ENCODE measurements at places on chromosomes 6 and 20.

DNA sequence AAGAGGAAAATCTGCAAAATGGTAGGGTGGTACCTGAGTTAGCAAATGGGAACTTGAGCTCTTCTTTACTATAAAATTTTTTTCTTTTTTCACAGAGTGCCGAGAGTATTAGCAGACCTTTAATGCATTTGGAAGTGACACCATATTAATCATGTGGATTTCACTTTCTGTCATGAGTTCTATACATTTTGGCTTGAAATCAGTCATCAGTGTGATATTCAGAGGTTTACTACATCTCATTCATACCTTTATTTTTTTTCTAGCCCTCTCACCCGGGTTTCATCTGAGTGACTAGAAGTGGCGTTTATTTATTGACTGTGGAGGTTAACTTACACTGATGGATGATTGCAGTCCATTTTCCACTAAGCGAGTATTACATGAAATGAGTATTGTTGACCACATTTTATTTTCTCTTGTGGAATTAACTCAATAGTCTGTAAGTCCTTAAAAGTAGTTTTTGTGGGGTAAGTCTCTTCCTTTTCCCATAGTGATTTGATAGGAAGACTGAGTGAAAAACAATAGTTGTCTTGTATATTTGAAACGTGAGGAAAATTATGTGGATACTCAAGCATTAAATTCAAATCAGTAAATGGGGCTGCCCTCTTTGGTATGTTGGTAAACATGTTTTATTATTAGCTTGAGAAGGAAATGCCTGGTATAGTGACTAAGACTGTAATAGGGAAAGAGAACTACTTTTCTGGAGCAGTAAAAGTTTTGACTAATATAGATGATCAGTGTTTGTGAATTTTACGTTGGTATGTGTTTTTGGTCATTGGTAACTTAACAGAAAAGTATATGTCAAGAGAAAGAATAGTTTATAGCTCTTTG lies 55.5 kb downstream of the JARID2 start:
- no peak for DNase-seq

DNA sequence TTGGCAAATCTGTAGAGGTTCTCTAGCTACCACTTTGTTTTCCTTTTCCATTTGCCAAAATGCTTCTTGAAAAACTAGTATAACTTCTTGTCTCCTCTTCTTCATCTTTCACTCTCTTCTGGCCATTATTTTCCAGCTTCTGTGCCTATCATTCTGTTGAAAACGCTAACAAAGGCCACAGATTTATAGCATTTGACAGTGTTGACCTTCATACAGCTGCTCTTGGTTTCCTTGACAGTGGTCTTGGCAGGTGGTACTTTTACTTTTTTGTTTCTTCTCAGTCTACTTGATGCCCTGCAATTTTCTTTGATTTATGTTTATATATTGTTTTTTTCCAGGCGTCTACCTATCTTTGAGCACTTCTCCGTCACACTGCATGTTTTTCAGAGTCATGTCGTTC lies 23.7 kb downstream of the TRMT11 start:
- DNase-seq: no peak

GRCh38 chr20:36919715-36920333 lies 31.7 kb downstream of the SAMHD1 start:
- DNase-seq: peak; percentile 25

DNA sequence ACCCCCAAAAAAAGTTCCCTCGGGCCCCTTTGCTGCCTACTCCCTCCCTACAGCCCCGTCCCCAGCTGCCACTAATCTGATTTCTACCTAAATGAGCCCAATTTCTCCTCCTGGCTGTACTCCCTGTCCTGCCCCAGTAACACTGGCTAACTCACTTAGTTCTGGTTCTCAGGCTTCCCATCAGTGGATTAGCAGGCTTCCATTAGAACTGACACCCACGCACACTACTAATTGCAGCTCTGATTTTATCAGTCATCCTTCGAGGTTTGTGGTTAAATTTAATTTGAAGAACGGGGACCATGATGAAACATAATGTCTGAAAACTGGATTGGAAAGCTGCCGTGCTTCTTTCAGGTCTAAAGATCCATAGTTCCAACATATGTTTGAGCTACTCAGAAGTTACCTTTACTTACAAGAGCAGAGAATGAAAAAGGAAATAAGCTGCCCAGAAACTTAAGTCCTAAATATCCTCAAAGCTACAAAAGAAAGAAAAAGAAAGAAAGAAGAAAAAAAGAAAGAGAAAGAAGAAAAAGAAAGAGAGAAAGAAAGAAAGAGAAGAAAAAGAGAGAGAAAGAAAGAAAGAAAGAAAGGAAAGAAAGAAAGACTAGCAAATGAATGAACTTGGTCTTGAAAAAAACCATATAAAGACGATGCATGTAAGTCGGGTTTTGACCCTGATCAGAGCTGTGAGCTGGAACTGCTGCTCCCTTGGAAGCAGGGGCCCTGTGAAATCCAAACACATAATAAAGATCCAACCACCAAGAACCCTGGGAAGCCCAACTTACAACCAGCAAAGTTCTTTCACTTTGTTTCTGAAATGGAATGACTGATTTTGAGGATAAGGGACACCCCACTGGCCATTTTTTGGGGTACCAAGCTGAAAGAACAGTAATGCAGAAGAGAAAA lies 51.7 kb downstream of the CNKSR3 start:
- no peak for DNase-seq

DNA sequence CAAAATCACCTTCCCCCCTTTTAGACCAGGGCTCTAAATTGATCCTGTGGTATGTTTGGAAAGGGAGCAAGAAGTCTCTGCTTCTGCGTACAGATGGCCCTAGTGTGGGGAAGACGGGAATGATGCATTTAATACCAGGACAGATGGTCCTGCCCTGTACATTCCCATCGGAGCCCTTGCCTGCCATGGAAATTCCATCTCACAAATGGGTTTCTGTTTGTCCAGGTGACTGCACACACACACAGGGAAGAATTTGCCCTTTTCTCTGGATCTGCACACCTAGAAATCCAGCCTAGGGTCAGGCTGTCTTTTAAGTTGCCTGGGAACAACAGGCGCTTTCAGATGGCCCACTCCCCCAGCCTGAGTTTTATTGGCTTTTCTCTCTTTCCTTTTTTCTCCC lies 1.3 kb downstream of the MAS1 start:
- DNase-seq: no peak

DNA sequence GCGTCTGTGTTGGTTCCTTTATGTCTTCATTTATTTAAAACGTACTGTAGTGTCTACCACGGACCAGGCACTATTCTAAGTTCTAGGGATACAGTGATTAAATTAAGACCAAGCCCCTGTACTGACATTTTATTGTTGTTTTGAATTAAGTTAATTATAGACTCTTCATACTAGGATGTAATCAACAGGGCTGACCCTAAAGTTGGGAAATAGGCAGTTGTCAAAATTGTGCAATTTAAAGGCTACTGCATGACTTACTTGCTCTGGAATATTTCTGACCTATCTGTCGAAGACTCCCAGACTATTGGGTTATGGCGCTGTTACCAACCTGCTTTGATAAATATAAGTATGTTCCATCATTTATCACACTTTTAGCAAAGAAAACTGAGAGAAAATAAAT lies 6.7 kb downstream of the MYO6 start:
- DNase-seq: no peak

DNA sequence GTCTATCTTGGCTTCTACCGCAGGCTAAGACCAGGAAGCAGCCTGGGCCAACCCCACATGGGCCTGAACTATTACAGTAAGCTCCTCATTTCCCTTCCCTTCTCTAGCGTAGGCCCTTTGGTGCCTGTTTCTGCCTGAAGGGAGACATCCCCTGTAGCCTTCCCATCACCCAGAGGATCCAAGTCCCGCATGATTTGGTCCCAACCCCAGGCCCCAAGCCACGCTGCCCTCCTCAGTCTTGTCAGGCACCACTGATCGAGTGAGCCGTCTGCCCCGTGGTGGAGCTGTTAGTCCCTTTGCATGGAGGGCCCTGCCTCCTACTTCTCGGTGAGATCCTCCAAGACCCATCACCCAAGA lies 46.4 kb downstream of the EBF4 start:
- no peak for DNase-seq

DNA sequence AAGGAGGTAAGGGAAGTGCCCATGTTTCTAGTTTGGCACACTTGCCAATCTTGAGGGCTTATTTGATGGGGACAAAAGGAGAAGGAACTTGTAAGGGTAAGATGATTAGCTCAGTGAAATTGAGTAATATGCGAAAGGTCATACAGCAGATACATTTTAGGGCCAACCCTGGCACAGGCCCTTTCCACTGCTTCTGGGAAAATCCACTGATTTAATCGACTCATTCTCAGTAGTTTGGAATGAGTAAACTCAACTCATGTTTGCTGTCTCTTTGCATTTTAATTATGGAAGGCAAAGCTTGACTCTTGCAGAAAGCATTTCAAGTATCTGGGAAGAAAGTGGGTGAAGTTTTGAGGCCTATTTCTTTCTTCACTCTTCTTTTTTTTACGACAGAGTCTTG lies 20.0 kb downstream of the PHF20 start:
- DNase-seq: no peak

GRCh38 chr20:47991875-47992488 lies 206.7 kb upstream of the SULF2 start:
- no peak for DNase-seq

- DNase-seq: no peak
These were observed 332.7 kb downstream of the CENPW start for GRCh38 chr6:126672649-126673048.

GRCh38 chr6:8707369-8707768 lies 272.0 kb upstream of the SLC35B3 start:
- no peak for DNase-seq

DNA sequence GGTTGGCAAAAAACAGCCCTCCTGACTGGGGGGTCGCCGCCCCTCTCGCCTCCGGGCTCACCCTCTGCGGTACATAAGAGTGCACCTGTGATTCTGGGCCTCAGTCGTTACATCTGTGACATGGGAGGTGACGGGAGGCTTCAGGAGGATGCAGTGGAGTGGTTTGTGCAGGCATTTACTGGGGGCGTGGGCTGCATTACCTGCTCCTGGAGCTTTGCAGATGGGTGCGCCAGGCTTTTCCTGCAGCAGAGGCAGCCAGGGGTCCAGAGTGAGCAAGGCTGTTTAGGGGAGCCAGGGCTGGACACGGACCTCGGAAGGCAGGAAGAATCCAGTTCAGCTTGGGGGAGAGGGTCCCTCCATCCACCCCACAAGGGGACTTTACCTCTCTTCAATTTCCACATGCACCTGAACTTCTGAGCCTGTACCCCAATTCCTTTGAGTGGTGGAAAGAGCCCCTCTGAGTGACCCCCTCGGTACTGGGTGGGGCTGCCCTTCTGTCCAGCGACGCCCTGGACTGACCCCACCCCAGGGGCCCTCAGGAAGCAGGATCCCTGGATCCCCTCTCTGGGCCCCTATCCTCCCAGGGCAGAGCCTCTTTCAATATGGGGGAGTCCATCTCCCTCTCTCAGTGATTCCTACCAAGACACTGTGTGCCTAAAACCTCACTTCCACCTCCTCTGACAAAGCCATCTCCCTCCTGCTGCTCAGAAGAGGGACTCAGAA lies 134.0 kb downstream of the TAF4 start:
- DNase-seq: no peak

GRCh38 chr6:43013097-43013842 lies 476 bp downstream of the MEA1 start:
- DNase-seq: no peak

GRCh38 chr6:116439522-116440051 lies 21.6 kb upstream of the CALHM6 start:
- DNase-seq: no peak

DNA sequence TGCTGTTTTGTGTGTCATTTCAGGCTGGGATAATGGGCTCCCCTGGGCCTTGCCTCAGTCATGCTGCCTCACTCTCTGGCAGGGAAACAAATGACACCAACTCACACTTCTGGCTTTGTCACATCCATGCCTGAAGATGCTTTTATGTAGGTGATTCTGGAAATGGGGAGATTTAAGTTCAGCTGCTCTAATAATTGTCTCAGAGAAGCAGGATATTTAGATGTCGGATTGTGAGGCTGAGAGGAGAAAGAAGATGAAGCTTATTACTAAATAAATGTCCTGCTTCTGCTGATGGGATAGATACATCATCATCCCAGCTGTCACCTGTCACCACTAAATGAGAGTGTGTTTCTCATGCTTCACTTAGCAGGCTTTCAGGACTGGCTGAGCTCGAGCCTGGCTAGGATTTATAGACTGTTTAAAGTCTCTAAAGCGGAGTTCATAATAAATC lies 480.2 kb upstream of the SPTLC3 start:
- DNase-seq: no peak

DNA sequence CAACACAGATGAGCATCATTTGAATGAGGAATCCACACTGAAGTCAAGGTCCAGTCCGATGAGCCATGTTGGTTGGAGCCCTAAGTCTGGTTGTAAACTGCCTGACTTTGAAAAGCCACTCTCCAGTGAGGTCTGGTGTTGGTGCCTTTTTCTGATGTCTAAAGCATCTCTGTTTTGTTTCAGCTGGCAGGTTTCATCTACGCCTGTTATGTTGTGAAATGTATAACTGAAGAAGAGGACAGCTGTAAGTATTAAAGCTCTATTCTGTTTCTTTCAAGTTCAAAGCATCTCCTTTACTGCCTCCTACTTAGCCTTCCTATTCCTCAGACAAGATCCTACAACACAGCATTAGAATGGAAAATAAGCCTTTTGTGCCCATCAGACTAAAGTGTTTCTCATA lies 171.1 kb upstream of the RNF217 start:
- no peak for DNase-seq

DNA sequence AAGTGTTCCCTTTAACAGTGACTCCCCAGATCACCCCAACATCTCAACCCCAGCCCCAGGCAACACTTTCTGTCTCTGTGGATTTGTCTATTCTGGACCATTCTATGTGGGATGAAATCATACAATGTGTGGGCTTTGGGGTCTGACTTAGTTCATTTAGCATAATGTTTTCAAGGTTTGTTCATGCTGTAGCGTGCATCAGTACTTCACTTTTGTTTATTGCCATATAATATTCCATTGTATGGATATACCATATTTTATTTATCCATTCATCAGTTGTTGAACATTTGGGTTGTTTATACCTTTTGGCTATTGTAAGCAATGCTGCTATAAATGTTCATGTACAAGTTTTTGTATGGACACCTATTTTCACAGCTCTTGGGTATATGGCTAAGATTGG lies 31.0 kb downstream of the FOXF2 start:
- DNase-seq: no peak

DNA sequence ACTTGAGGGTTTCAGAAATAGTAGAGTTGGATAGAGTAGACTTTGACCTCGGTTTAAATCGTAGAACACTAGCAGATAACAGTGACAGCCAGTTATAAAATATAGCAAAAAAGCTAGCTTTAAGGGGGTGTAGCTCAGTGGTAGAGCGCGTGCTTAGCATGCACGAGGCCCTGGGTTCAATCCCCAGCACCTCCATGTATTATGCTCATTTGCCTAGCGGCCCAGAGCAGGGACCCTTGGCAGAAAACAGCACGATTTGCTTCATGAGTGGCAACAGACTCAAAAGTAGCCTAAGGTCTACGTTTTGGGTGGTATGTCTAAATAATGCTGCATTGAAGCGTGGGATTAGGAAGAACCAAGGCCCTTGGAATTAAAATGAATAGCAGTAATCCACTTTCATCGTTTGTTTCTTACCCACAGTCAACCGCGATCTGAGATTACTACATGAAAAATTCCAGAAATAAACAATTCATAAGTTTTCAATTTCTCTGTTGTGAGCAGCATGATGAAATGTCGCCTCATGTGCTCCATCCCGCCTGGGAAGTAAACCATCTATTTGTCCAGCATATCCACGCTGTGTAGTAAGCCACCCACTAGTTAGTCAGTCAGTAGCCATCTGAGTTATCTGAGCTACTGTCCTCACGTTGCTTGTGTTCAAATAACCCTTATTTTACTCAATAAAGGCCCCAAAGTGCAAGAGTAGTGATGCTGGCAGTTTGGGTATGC lies 184.9 kb downstream of the GPX5 start:
- DNase-seq: no peak

- DNase-seq: no peak
These were observed 168.6 kb downstream of the NFATC2 start for GRCh38 chr20:51373713-51374455.

GRCh38 chr6:33143113-33143770 lies 49.0 kb downstream of the COL11A2 start:
- no peak for DNase-seq

Measured in stimulated activated CD4-positive, alpha-beta T cell treated with anti-CD3 and anti-CD28 coated beads, Interleukin-1b, Interleukin-23, amount 100 ng/mL, for 4 hours (primary cell).